Trophoblast cell (in vitro differentiated cells and primary cell): ENCODE measurements at places on chromosomes 11 and 22.

DNA sequence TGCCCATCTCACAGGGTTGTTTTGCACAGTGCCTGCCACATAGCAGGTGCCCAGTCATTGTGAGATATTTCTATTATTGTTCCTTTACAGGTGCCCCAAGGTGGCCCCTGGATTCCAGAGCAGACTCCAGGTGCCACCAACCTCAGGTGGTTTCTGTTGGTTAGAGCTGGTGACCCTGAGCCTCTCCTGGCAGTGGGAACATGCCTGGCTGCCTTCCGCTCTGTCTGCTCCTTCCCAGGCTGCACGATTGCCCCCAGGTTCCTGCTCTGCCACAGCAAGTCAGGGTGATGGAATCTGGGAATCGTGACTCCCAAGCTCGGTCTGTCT, 12.6 kb upstream of the OMP start:
- no peaks in the 10 kb centered on the region for H3K36me3 ChIP-seq
- peaks cover 12% of the 10 kb centered on the region for H3K4me1 ChIP-seq
- no peaks in the 10 kb centered on the region for H3K27me3 ChIP-seq
- H3K27ac ChIP-seq = no peak overlapping the region

DNA sequence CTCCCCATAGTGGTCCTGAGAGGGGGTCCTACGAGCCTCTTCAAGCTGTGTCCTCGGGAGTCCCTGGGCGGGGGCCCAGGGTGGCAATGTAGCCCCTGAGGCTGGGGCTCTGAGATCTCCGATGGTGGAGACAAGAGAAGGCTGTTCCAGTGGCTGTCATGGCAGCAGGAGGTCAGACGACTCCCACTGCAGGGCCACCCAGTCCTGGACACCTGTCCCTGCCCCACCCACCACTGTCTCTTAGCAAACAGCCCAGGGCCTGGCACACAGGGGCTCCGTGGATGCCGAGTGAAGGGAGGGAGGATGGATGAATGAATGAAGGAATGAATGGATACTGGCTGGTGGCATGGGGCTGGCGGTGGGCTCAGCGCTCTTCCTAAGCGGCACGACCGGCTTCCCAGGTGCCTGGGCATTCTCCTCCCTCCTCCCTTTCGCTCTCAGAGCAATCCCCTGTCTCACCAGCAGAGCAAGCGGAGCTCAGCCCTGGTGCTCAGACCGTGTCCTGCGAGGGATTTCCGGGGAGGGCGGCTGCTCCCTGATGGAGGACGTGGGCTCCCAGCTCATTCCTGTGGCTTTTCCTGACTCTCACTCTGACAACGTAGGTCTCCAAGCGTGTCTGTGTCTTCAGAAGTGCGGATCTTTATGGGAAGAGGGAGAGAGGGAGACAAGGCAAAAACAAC, 1272.6 kb downstream of the BRD1 start:
- H3K27me3 ChIP-seq = no peaks in the 10 kb centered on the region
- no peaks in the 10 kb centered on the region for H3K4me1 ChIP-seq
- H3K36me3 ChIP-seq = no peaks in the 10 kb centered on the region
- no peak overlapping the region for H3K27ac ChIP-seq

GRCh38 chr11:127255209-127255608, 254.6 kb upstream of the KIRREL3 start:
- no peak for DNase-seq
- H3K27me3 ChIP-seq = no peaks in the 10 kb centered on the region
- H3K4me1 ChIP-seq = no peaks in the 10 kb centered on the region
- no peak overlapping the region for H3K4me3 ChIP-seq

DNA sequence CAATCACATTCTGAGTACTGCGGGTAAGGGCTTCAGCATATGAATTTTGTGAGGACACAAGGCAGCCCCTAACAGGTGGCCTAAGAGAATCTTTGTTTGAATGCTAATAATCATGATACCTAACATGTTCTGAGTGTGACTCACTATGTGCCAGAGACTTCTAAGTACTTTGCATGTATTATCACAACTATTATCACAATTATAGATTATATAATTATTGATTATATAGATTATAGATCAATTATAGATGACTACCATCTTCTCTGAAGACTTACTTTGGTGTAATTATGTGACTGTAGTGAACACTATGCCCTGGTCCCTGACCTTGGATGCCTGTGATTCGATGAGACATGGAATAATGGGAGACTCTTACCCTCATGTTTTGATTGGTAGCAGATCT, 62.6 kb downstream of the FLI1 start:
- H3K4me1 ChIP-seq = peaks cover 8% of the 10 kb centered on the region
- no peaks in the 10 kb centered on the region for H3K36me3 ChIP-seq
- no peaks in the 10 kb centered on the region for H3K27me3 ChIP-seq
- no peak overlapping the region for H3K27ac ChIP-seq
- DNase-seq = no peak

GRCh38 chr22:39408807-39409206, 9.2 kb downstream of the TAB1 start:
- H3K27me3 ChIP-seq = no peaks in the 10 kb centered on the region
- no peak overlapping the region for H3K27ac ChIP-seq
- no peaks in the 10 kb centered on the region for H3K4me1 ChIP-seq
- H3K36me3 ChIP-seq = peaks cover 3% of the 10 kb centered on the region

GRCh38 chr11:74566146-74566960, 26.0 kb upstream of the POLD3 start:
- H3K4me1 ChIP-seq = peaks cover 4% of the 10 kb centered on the region
- no peak for DNase-seq
- H3K27ac ChIP-seq = no peak overlapping the region
- no peak overlapping the region for H3K4me3 ChIP-seq

GRCh38 chr11:68270196-68271022, 1.4 kb downstream of the C11orf24 start:
- H3K4me1 ChIP-seq = peaks cover 4% of the 10 kb centered on the region
- H3K36me3 ChIP-seq = peaks cover 26% of the 10 kb centered on the region
- no peaks in the 10 kb centered on the region for H3K27me3 ChIP-seq
- no peak overlapping the region for H3K27ac ChIP-seq
- H3K4me3 ChIP-seq = no peak overlapping the region

- H3K4me1 ChIP-seq = peaks cover 21% of the 10 kb centered on the region
- H3K27me3 ChIP-seq = no peaks in the 10 kb centered on the region
- H3K36me3 ChIP-seq = no peaks in the 10 kb centered on the region
- H3K4me3 ChIP-seq = no peak overlapping the region
- H3K27ac ChIP-seq = peak overlapping the region; percentile 5
- DNase-seq = peak; percentile 93
Measured at GRCh38 chr22:46934746-46935491, 172.5 kb downstream of the TBC1D22A start.
